GM12878 (cell line): ENCODE measurements at places on chromosomes 3 and 15. TPM values are rescaled to one million over a fixed set of nuclear protein-coding genes. Genes with fewer than 3 reads are reported as not detected.

The CCR9 gene
- 0.52 TPM in 2 replicates for polyA plus RNA-seq

The ACTC1 gene
- polyA plus RNA-seq: 1.3 and 1.6 TPM in 2 replicates

The FBXW12 gene
- not detected in 2 replicates for polyA plus RNA-seq

The SLC24A5 gene
- not detected in 2 replicates for polyA plus RNA-seq
